ENCODE measurements at places on chromosomes 12 and 14.
A peak's percentile ranks its signal among the peaks of the same experiment; 100 is the strongest.

DNA sequence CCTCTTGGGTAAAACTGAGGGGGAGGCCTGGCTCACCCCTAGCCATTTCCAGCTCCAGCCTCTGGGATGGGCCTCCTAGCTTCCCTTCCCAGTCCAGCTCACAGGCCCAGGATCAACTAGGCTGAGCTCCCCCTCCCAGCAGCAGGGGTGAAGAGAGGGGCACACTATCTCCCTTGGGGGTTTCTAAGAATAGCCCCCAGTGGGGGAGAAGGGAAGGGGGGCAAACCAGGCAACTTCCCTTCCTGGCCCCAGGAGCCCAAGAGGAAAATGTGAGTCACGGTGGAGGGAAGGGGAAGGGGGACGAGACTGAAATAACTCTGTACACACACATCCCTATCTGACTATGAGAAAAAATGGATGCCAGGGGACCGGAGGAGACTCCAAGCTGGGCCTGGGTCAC, 9.0 kb downstream of the ADCY6 start:
- DNase-seq: no peak

GRCh38 chr14:105859717-105860614, 333.6 kb downstream of the TMEM121 start:
- DNase-seq: no peak

DNA sequence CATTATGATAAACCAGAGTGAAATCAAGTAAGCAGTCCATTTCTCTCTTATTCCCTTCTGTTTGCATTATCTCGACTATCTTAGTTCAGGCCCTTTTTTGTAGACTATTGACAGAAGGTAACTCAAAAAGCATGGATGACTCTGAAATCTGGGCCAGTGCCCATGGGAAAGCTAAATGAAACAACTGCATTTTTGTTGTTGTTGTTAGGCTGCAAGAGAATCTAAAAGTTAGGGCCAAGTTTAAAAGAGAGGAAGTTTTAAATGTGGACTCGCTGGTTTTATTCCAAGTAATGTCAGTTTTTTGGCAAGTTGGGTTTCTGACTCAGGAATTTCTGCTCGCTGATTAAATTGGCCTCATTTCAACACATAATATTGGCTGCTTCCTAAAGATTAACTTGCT, 201.1 kb downstream of the PIK3C2G start:
- DNase-seq: peak; percentile 11

- no peak for DNase-seq
Measured at GRCh38 chr12:68620519-68621471, 10.1 kb downstream of the RAP1B start.

DNA sequence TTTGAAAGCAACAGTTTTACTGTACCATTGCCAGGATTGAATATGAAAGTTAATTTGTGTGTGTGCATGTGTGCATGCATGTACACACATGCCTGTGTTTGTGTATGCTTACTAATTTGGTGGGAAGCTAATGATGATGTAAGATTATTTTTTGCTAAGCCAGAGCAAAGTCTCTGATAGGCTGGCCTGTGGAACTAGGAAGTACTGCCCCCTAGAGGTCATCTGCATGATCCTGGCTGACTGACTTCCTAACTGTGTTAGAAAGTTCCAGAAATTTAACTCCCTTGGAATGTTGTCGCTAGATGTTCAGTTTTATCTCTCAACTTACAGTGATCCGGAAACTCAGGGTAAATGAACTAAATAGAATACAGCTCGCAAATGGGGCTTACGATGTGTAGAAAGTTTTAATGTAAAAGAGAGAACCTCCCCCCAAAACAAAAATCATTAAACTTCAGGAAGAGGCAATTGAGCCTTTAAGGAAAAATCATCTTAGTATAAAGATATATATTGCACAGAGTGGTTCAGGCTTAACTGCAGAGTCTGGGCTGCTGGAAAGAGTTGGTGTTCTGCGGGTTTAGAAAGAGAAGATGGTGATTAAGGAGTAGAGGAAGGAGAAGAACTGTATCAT, 34.3 kb upstream of the SLC38A1 start:
- no peak for DNase-seq

DNA sequence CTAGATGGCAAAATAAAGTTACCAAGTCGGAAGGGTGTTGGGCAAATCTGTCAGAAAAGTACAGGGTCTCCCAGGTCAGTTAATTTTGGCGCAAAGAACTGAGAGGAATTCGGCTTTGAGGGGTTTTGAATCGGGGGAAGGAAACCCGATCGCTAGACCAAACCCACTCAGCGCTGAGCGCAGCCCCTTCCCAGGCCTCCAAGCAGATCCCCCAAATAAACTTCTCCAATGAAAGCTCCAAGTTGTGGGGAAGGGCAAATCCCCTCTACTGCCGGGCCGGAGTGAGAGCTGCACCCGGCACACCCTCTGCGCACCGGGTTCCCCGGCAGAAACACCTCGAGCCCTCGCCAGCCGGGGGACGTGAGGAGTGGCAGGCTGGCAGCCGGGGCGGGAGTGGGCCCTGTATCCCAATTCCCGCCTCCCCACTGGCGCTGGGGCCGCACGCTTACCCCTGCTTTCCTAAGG, 441 bp downstream of the E2F7 start:
- no peak for DNase-seq

GRCh38 chr12:5428332-5429221, 3.3 kb upstream of the NTF3 start:
- DNase-seq: peak; percentile 59

GRCh38 chr12:94284859-94285258, 136.5 kb downstream of the PLXNC1 start:
- DNase-seq: no peak

DNA sequence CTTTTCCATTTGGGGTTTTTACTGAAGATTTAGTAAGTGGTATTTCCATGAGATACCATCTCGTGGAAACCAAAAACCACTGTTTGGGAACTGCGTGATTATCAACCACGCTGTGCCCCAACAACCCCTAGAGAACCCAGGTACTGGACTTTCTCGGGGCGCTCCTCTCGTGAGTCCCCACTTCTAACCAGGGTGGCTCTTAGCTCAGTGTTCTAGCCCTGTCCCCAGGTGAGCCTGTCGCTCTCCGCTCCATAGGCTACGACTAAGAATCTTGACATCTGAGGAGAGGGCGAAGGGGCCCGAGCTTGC, 686 bp downstream of the MCRS1 start:
- DNase-seq: no peak
